Activated gamma-delta T cell (primary cell): ENCODE measurements at places on chromosomes 3 and 15.

DNA sequence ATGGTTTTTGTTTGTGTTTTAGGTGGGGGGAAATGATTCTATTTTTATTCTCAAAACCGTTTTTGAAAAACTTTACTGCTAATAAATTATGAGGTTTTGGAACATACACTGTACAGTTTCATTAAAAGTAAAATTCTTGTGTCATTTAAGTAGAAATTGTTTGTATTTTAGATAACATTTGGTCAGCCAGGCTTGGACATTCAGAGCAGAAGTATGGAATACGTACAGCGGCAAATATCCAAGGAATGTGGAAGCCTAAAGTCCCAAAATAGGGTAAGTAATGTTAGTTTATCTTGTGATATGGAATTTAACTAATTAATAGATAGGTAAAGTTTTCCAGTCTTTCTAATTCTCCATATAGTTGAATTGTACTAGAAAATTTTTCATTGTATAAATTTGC is 96.6 kb downstream of the SPRED1 start:
- no peak for DNase-seq

DNA sequence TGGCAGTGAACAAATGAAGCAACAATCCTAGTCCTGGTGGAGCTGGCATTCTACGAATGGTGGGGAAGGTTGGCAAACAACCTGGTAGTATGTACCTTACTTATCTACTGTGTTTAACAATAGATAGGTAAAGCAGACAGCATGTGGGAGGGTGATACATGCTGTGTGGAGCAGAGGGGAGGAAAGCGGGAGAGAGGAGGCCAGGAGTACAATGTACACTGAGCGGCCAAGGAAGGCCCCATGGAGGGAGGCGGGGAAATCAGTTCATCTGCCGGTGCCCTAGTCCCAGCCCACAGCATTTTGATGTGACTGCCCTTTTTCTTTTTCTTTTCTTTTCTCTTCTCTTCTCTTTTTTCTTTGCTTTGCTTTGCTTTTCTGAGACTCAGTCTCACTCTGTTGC is 5.3 kb upstream of the RHCG start:
- no peak for DNase-seq

- no peak for DNase-seq
Measured at GRCh38 chr15:80846031-80846815, 67.1 kb downstream of the CEMIP start.

GRCh38 chr15:56936929-56937328 is 18.5 kb downstream of the TCF12 start:
- no peak for DNase-seq
